ENCODE measurements at places on chromosomes 16 and 17.

DNA sequence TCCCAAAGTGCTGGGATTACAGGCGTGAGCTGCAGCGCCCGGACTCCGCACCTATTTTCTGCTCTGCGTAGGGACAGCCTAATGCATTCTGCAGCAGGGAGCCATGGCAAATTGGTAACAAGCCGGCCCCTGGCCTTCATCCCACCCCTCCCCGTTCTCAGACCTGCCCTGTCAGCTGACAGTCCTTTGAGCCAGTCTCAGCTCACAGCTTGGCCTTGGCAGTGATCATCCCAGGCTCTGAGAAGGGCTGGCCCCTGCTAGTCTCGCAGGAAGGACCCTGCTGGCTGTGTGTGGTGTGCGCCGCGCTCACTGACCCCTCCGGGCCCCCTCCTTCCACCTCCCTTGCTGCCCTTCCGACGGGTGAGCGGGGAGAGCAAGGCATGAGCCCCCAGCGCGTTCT is 10.3 kb upstream of the NPTX1 start:
- no peak for DNase-seq

DNA sequence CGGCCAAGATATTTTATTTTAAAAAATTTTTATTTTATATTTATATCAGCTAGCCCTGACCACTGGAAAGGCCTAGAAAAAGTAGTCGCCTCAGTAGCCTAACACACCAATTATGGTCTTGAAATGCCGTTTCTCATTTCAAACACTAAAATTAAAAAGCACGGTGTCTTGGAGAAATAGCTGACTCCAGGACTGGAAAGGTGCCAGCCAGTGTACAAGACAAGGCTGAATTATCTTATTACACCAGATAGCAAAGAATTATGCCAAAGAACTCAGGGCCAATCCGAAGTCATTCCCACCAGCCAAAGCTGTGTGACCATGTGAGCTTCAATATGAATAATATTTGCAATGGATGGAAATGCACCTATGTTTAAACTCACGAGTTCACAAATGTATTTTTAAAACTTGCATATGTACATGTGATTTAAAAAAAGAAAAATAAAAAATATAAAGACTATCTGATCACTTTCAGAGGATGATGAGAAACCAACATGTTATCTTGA is 19.9 kb upstream of the ATP2C2 start:
- DNase-seq, result no peak

DNA sequence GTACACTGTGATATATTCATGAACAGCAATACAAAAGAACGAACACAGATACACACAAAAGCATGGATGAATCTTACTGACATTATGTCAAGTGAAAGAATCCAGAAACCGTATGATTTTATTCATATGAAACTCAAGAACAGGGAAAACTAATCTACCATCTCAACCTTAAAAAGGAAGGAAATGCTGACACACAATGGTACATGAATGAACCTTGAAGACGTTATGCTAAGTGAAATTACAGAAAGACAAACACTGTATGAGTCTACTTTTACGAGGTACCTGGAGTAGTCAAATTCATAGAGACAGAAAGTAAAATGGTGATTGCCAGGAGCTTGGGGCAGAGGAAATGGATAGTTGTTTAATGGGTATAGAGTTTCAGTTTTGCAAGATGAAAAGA is 8.7 kb upstream of the PRKCB start:
- DNase-seq, result no peak

DNA sequence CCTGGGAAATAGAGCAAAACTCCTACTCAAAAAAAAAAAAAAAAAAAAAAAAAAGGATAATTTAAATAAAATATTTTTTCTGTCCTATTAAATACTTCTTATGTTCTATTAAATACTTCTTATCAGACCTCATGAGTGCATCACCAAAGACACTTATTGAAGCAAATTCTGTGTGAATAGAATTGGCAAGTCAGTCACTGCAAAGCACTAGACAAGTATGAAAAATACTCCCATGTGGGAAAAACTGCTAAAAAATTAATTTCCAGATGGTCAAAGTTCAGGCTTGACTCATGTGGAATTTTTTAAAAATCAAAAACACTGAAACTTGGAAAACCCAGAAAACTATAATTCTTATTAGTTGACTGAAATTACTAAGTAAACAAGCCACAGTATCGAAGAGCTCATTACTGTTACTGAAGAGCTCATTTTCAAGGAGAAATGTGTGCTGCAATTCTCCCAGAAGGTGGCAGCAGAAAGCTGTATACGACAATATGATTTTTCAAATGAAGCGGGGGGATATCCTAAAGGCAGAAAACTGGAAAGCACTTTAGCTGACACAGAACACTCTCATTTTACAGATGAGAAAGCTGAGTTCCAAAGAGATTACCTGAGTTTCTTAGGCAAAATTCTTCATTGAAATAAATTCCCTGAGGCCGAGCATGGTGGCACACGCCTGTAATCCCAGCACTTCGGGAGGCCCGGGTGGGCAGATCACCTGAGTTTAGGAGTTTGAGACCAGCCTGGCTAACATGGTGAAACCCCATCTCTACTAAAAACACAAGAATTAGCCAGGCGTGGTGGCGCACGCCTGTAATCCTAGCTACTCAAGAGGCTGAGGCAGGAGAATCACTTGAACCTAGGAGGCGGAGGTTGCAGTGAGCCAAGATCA is 15.9 kb upstream of the FBXO47 start:
- peak; percentile 19 for DNase-seq

DNA sequence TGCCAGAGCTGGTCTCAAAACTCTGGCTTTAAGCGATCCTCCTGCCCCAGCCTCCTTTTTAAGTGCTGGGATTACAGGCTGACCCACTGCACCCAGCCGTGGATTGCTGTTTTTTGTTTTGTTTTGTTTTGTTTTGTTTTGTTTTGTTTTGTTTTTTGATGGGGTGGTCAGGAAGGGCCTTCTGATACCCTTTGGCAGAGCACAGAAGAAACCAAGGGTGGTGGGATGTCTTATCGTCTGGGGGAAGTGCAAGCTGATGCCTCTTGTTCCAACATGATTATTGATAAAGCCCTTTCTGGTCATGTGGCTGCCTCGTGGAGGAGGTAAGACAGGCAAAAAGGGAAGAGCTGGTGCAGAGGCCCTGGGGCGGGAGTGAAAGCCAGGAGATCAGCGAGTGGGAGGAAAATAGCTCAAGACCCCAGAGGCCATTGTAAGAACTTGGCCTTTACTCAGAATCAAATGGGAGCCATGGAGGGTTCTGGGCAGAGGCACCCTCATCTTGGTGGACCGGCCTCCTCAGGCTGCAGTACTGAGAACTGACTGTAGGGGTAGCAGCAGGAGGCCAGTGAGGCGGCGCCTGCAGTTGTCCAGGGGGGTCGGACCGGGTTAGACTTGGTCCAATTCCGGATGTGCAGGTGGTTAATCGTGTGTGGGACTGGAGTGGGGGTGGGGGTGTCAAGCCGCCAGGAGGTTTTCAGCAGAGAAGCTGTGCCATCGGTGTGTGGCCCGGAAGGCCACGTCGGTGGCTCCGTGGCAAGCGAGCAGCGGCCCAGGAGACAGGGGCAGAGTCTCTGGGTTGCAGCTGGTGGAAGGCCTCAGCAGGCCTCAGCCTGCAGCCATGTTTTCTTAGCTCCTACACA is 84.4 kb upstream of the GSE1 start:
- no peak for DNase-seq

- DNase-seq, result peak; percentile 53
These were observed 33.7 kb upstream of the RPH3AL start for GRCh38 chr17:386141-386876.

DNA sequence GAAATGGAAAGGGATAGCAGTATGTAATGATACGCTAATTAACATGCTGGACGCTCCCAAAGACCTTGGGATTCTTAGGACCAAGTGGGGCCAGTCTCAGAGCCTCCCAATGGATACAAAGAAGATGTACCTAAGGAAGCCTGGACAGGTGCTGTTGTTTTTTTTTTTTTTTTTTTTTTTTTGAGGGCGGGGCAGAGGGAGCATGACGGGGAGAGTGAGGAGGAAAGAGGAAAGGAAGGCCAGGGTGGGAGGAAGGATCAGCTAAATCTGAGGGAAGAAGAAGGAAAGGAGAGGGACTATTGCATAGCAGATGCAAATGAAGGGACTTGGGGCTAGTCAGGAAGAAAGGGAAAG is 2.5 kb downstream of the VAMP2 start:
- DNase-seq, result no peak

DNA sequence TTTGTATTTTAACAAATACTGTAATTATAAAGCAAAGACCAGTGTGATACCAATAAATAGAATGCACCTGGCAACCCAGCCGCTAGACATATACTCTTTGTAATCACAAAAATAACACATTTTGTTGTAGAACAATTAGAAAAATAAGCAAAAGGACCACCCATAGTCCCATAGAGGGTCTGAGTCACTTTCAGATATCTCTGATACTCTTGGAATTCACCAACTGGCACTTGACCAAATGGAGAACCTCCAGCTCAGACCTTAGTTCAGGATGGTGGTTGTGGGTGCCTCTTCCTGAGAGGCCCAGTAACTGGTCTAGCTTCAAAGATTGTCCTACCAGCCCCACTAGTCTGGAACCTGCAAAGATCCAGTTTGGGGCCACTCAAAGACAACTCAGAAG is 789 bp upstream of the TERF2 start:
- no peak for DNase-seq

GRCh38 chr16:24993722-24994686 is 21.2 kb downstream of the ARHGAP17 start:
- DNase-seq, result no peak

- DNase-seq, result no peak
These were observed 291.3 kb downstream of the WWOX start for GRCh38 chr16:78390508-78391324.

DNA sequence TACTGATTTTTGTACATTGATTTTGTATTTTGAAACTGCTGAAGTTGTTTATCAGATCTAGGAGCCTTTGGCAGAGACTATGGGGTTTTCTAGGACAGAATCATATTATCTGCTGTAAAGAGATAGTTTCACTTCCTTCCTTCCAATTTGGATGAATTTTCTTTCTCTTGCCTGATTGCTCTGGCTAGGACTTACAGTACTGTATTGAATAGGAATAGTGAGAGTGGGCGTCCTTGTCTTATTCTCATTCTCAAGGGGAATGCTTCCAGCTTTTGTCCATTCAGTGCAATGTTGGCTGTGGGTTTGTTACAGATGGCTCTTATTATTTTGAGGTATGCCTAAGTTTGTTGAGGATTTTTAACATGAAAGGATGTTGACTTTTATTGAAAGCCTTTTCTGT is 290.1 kb downstream of the MAP2K4 start:
- DNase-seq, result no peak

Data from activated gamma-delta T cell treated with anti-CD3 and anti-CD28 coated beads, Interleukin-2, amount 50 U/mL, for 16 hours (primary cell).